ENCODE measurements at places on chromosomes 11 and 22.

- no peak for DNase-seq
Observed at GRCh38 chr11:98771791-98772190, 249.0 kb upstream of the CNTN5 start.

- no peak for DNase-seq
Observed at GRCh38 chr22:19974935-19975706, 33.5 kb upstream of the TXNRD2 start.

GRCh38 chr11:122158171-122158570 lies 42.2 kb upstream of the BLID start:
- no peak for DNase-seq

GRCh38 chr11:120995184-120995583 lies 28.7 kb upstream of the TBCEL start:
- DNase-seq: no peak

- no peak for DNase-seq
Observed at GRCh38 chr22:29328055-29328454, 12.6 kb upstream of the RASL10A start.

DNA sequence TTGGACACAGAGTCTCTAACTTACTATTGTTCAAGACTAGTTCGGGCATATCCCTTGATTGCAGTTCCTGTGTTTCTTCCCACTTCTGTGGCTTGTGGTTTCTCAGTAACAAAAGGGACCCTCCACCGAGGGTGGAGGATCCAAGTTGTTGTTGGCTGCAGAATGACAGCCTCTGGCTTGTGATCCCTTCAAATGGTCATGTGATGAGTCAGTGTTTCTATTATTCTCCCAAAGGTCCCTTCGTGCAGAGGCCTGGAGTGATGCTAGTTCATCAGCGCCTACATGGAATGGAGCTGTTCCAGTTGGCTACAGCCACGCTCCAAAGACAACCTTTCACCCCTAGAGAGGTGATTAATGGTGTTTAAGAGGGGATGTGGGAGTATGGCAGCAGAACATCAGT lies 2.6 kb upstream of the VWCE start:
- DNase-seq: peak; percentile 62

GRCh38 chr22:35203583-35203982 lies 53.7 kb upstream of the HMGXB4 start:
- DNase-seq: no peak

DNA sequence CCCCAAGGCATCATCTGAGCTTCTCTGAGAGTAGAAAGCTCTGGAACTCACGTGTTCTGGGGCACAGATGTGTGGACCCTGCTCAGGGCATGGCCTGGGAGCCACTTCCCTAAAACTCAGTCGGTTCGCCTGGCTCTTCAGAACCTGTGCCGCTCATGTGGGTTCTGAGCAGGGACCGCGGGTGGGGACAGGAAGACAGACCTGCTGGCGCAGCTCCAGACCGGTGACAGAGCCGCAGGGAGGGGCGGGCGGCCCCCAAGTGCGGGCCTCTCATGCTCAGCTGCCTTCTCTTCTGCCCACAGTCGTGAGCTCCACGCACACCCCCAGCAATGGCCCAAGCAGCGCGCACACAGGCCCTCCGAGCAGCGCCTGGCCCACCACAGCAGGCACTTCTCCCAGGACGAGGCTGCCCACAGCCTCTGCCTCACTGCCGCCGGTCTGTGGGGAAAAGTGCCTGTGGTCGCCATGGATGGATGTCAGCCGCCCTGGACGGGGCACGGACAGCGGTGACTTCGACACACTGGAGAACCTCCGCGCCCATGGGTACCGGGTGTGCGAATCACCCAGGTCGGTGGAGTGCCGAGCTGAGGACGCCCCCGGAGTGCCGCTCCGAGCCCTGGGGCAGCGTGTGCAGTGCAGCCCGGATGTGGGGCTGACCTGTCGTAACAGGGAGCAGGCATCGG lies 24.2 kb downstream of the MUC5AC start:
- DNase-seq: no peak

GRCh38 chr22:48943567-48944432 lies 883.9 kb downstream of the BRD1 start:
- peak; percentile 62 for DNase-seq

GRCh38 chr22:46721501-46722085 lies 16.5 kb downstream of the CERK start:
- DNase-seq: peak; percentile 67

GRCh38 chr11:21190181-21190580 lies 520.8 kb downstream of the NELL1 start:
- no peak for DNase-seq

DNA sequence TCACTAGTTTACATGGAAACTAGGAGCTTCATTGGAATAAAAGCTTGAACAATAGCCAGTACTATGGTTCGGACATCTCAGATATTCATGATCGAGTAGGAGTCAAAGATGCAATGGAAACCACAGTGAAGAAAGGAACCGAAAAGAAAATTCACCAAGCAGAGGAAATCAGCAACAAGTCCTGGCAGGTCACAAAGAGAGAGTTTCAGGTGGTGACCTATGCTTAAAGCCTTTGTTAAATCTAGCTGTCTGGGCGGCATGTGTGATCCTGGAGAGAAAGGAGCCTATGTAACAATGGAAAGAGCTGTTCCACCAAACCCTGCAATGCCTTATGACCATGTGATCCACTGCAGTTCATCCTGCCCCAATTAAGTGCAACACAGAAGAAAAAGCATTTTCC lies 68.9 kb upstream of the POU2AF2 start:
- no peak for DNase-seq
